ENCODE measurements at places on chromosomes 6 and 20. TPM values are rescaled to one million over a fixed set of nuclear protein-coding genes. Genes with fewer than 3 reads are reported as not detected.

CLIC5 gene
- total RNA-seq: 75.8 TPM

TPX2 gene
- 45.0 TPM for total RNA-seq

TOX2 gene
- 1.5 TPM for total RNA-seq

ARMC2 gene
- total RNA-seq: 6.7 TPM

TNFRSF6B gene
- not detected for total RNA-seq

VSTM2L gene
- total RNA-seq: 11.6 TPM

SSTR4 gene
- not detected for total RNA-seq

CLPSL1 gene
- not detected for total RNA-seq

ATP6V1G2 gene
- 1.6 TPM for total RNA-seq

SNAI1 gene
- total RNA-seq: 30.8 TPM

MTFR2 gene
- total RNA-seq: 2.5 TPM

PRR18 gene
- total RNA-seq: 0.80 TPM

CALHM5 gene
- total RNA-seq: 0.10 TPM

LINC00237 gene
- not detected for total RNA-seq

MTG2 gene
- total RNA-seq: 35.6 TPM

TUBB1 gene
- 0.52 TPM for total RNA-seq

ABHD16A gene
- total RNA-seq: 91.3 TPM

SCRT2 gene
- total RNA-seq: not detected

SLC16A10 gene
- total RNA-seq: 25.6 TPM

STX7 gene
- 36.6 TPM for total RNA-seq

EHMT2 gene
- 136 TPM for total RNA-seq

KHDC1L gene
- total RNA-seq: 0.75 TPM

LSM2 gene
- total RNA-seq: 74.5 TPM

JPH2 gene
- total RNA-seq: 17.3 TPM

EFCAB8 gene
- 0.07 TPM for total RNA-seq

TRIM38 gene
- total RNA-seq: 16.1 TPM

THEMIS gene
- total RNA-seq: not detected

COL21A1 gene
- total RNA-seq: 12.8 TPM

MEI4 gene
- 1.1 TPM for total RNA-seq

ELOVL4 gene
- total RNA-seq: 9.1 TPM

GRM1 gene
- 0.43 TPM for total RNA-seq

SUPT3H gene
- total RNA-seq: 8.6 TPM

TFAP2D gene
- total RNA-seq: not detected

BMP7 gene
- total RNA-seq: 287 TPM

RNF144B gene
- total RNA-seq: 10.8 TPM

PLAGL1 gene
- 42.7 TPM for total RNA-seq

SALL4 gene
- 12.6 TPM for total RNA-seq

GGT7 gene
- 34.3 TPM for total RNA-seq

CST2 gene
- total RNA-seq: 2.6 TPM

DEFB124 gene
- not detected for total RNA-seq

MATN4 gene
- total RNA-seq: not detected

CST11 gene
- total RNA-seq: not detected

APCDD1L gene
- 0.53 TPM for total RNA-seq

BANF2 gene
- not detected for total RNA-seq

THBD gene
- 1.5 TPM for total RNA-seq
